ENCODE measurements at places on chromosomes 4 and X.

DNA sequence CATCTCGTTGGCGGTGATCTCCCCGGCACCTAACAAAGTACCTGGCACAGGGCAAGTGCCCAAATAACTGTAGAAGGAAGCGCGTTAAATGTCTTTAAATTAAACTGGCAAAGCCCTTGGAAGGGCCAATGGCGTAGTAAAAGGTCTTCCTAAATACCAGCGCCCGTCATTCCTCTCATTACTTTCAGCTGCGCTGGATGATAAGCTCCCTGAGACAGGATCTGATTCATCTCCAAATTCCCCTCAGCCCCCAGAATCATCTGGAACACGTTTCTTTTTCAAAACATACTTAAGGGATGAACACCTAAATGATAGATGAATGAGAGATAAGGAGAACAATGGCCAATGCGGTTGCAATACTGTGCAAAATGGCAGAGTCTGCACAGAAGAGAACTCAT is 95.1 kb downstream of the AFAP1 start:
- no peak for DNase-seq

DNA sequence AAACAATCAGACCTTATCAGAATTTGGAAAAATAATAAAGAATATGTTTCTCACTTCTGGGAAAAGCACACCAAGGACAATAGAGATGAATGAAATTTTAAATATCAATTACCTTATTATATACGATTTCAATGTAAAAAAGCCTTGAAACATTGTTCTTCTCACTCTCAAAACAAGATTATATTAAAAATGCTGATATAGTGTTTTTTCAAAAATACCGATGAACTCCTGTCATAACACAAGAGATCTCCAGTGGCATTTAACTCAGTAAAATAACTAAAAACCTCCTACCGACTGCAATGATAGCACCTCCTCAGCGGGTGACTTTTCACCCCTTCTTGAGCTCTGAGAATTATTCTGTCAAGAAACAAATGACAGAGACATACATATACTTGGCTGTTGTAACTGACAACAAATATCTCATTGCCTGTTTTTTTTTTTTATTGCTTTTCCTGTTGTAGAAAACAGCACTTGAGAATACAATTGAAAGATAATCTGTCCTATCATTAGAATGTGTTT is 1237.3 kb downstream of the C4orf33 start:
- no peak for DNase-seq

GRCh38 chr4:92618968-92619367 is 315.2 kb downstream of the GRID2 start:
- DNase-seq: no peak

DNA sequence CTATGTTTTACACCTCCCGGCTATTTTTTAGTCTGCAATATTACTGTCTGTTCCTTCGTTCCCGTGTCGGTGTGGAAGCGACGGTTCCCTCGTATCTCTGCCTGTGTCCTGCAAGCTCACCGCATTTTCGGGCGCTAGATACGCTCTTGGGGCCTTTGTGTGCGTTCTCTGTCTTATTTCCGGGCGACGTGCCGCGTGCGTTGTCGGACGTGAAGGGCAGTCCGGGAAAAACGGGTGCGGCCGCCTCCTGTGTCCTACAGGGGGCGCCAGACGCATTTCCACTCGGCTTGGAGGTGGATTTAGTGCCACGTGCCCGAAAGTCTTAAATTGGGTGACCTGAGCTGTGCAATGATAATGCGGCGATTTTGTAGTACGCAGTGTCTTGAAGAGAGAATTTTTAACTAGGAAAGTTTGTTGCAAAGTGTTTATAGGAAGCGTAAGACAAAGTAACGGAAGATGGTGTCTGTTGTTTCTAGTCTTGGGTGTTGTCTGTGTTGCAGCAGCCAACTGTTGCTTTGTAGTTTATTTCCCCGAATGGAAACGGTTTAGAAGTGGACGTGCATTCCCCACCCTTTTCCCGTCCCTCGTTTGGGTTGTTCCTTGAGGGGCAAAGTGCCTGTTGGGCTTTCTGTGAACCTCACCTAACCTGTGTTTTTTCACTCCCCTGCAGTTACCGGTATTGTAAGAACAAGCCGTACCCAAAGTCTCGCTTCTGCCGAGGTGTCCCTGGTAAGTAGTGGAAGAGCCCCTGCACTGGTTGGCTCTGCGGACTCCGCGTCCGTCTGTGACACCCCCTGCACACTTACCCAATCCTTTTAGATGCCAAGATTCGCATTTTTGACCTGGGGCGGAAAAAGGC is 720 bp downstream of the RPL10 start:
- peak; percentile 86 for DNase-seq

DNA sequence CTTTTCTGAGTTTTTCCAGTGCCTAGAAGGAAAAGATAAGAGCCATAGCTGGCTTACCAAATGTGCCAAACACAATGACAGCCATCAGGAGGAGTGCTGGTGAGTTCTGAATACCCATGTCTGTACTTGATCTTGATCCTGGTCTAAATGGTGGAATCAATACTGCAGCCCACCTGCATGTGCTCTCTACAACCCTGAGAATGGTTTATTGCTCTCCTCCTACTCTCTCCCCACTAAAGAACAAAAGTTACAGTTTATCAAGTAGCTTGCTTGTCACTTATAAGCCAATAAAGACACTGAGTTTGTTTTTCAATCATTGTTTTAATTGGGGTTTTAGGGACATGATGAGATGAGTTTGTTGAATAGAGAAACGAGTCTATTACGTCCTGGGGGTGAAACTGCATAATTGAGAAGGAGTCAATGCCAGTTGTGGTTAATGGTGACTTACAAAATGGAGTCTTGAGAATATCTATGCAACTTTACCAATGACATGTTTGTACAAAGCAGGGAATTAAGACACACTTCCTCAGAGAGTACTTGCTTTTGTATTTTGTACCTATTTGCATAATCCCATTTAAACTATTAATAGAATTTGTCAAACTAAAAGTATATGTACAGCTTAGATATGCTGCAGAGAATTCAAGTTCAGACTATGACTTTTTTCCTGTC is 20.8 kb upstream of the CXCL3 start:
- no peak for DNase-seq

- no peak for DNase-seq
These were observed 10.1 kb upstream of the AFAP1 start for GRCh38 chr4:7949759-7950158.

DNA sequence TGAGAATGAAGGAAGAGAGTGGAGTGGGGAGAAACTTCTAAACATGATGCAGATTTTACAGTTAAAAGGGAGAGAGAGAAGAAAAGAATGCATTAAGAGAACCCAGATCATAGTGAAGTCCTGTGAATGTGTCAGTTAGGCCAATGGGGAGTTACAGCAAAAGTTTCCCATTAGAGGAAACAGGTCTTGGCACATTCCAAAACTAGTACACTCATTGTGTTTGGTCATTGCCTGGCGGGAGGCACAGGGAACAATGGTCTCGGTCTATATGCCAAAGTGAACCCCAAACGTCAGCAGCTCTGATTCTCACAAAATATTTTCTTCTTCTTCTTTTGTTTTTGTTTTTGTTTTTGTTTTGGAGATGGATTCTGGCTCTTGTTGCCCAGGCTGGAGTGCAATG is 284.5 kb upstream of the CTSO start:
- no peak for DNase-seq

DNA sequence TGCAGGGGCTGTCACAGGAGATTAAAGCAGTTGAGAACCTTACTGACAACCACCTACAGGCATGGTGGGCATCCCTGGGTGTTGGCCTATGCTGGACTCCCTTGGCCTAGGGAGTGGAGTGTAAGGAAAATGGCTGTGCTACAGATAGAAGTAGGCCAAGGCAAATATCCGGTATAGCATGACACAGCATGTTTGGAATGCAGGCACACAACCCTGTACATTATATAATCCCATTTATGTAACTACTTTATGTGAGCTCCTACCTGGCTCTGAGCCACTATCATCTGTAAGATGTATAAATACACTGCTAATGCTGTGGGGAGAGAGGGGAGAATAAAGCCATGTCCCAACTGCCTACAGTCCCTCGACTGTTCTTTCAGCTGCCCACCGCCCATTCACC is 38.7 kb upstream of the KCTD8 start:
- DNase-seq: no peak

- no peak for DNase-seq
These were observed 134.3 kb downstream of the GUCY2F start for GRCh38 chrX:109347632-109348031.

DNA sequence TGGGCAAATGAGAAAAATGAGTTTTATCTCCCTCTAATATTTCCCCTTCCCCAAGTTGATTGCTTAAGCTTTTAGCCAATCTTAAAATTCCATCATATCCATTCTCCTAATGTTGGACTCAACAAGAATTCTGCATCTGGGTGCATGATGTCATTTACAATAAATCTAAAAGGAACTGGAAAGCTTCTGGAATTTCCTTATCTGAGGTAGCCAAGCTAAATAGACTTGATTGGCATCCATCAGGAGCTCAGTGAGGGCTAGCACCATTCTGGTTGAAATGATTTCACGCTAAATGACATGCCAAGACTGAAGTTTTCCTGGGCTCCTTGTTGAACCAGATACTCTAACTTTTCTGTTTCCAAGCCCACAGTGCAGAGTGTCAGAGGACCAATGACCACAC is 110.3 kb upstream of the SCML1 start:
- DNase-seq: no peak

GRCh38 chr4:110869862-110870572 is 247.1 kb upstream of the PITX2 start:
- DNase-seq: no peak

DNA sequence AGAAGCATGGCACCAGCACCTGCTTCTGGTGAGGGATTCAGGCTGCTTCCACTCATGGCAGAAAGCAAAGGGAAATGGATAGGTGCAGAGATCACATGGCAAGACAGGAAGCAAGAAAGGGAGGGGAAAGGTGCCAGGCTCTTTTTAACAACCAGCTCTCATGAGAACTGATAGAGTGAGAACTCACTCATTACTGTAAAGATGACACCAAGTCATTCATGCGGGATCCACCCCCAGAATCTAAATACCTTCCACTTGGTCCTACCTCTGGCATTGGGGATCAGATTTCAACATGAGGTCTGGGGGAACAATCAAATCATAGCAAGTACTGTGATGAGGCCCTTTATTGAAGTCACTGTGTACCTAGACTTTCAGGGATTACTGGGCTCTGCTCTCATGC is 72.0 kb upstream of the PRDM5 start:
- DNase-seq: no peak

GRCh38 chr4:138450546-138451275 is 208.6 kb upstream of the SLC7A11 start:
- DNase-seq: no peak

GRCh38 chrX:153924149-153924861 is 1.8 kb downstream of the ARHGAP4 start:
- DNase-seq: no peak

DNA sequence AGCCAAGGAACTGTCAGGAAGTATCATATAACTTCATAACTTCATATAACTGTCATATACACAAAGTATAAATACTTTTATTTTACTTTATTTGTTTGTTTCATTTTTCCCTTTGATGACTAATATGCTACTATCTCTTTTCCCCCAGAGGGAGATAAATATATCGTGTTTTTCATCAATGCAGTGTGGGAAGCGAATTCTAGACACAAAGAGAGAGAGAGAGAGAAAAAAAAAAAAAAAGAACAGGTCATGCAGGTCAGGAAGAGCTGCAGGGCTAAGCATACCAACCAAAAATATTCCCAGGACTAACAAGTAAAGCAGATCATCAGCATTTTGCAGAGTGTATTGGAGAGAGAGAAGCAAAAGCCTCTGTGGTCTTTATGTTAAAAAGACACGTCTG is 1849.2 kb downstream of the STIM2 start:
- DNase-seq: no peak
